ENCODE measurements at places on chromosomes 1 and 21. TPM values are rescaled to one million over a fixed set of nuclear protein-coding genes. Genes with fewer than 3 reads are reported as not detected.
A peak's percentile ranks its signal among the peaks of the same experiment; 100 is the strongest.

GRCh38 chr1:113928187-113928930, 765 bp upstream of the HIPK1 start:
- peaks cover under 1% of the 10 kb centered on the region for H3K27me3 ChIP-seq
- H3K27ac ChIP-seq: peak overlapping the region; percentile 98
- DNase-seq: peak; percentile 24
- peak overlapping the region; percentile 95 for H3K4me3 ChIP-seq

The KIRREL1 gene
- total RNA-seq: 47.1 TPM

- no peaks in the 10 kb centered on the region for H3K27me3 ChIP-seq
- H3K27ac ChIP-seq: no peak overlapping the region
- H3K4me1 ChIP-seq: no peaks in the 10 kb centered on the region
- no peak overlapping the region for H3K4me3 ChIP-seq
- H3K36me3 ChIP-seq: no peaks in the 10 kb centered on the region
- no peak for DNase-seq
Measured at GRCh38 chr1:24047110-24047477, 64.8 kb downstream of the MYOM3 start.

GRCh38 chr1:77655431-77655974, 27.0 kb downstream of the ZZZ3 start:
- DNase-seq: peak; percentile 9
- H3K27ac ChIP-seq: peak overlapping the region; percentile 10
- H3K4me3 ChIP-seq: no peak overlapping the region
- H3K36me3 ChIP-seq: no peaks in the 10 kb centered on the region
- H3K27me3 ChIP-seq: no peaks in the 10 kb centered on the region
- H3K4me1 ChIP-seq: no peaks in the 10 kb centered on the region

The PRKCZ gene
- total RNA-seq: 45.6 TPM

DNA sequence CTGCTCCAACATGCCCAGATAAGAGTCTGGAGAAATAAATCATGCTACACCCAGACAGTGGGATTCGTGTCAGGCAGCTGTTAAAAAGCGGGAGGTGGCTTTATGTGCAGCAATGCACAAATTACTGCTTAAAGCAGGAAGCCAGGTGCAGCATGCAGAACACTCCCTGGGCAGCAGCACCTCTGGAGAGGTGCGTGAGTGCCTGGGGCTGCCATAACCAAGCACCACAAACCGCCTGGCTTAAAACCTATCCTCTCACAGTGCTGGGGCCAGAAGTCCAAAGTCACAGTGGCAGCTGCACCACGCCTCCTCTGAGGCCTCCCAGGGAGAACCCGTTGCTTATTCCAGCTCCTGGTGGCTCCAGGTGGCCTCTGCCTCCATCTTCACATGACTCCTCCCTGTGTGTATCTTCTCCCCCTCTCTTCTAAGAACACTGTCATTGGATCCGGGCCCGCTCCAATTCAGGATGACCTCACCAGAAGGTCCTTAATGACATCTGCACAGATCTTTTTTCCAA, 115.6 kb downstream of the SIK1 start:
- no peak overlapping the region for H3K4me3 ChIP-seq
- peak overlapping the region; percentile 92 for H3K27ac ChIP-seq
- no peaks in the 10 kb centered on the region for H3K27me3 ChIP-seq
- H3K36me3 ChIP-seq: no peaks in the 10 kb centered on the region

The SMIM1 gene
- 33.6 TPM for total RNA-seq

GRCh38 chr1:1167398-1167821, 6.3 kb upstream of the TTLL10 start:
- no peak overlapping the region for H3K4me3 ChIP-seq
- H3K27ac ChIP-seq: no peak overlapping the region
- DNase-seq: no peak

GRCh38 chr1:212903664-212904063, 45.6 kb downstream of the FLVCR1 start:
- peaks cover 7% of the 10 kb centered on the region for H3K27me3 ChIP-seq
- no peak overlapping the region for H3K27ac ChIP-seq
- H3K4me1 ChIP-seq: no peaks in the 10 kb centered on the region
- no peak for DNase-seq
- no peak overlapping the region for H3K4me3 ChIP-seq

GRCh38 chr1:41003640-41004220, 17.8 kb downstream of the SLFNL1 start:
- peak; percentile 93 for DNase-seq
- no peak overlapping the region for H3K27ac ChIP-seq
- H3K4me3 ChIP-seq: no peak overlapping the region
- H3K36me3 ChIP-seq: no peaks in the 10 kb centered on the region
- no peaks in the 10 kb centered on the region for H3K27me3 ChIP-seq

GRCh38 chr1:35591211-35591610, 18.1 kb downstream of the TFAP2E start:
- no peaks in the 10 kb centered on the region for H3K27me3 ChIP-seq
- H3K4me1 ChIP-seq: no peaks in the 10 kb centered on the region
- no peak overlapping the region for H3K27ac ChIP-seq
- H3K4me3 ChIP-seq: no peak overlapping the region
- no peak for DNase-seq
- H3K36me3 ChIP-seq: no peaks in the 10 kb centered on the region

- no peak for DNase-seq
- H3K4me3 ChIP-seq: no peak overlapping the region
- no peaks in the 10 kb centered on the region for H3K36me3 ChIP-seq
- no peaks in the 10 kb centered on the region for H3K27me3 ChIP-seq
- H3K4me1 ChIP-seq: peaks cover 3% of the 10 kb centered on the region
Measured at GRCh38 chr1:221089803-221090202, 210.6 kb downstream of the HLX start.

GRCh38 chr1:9165396-9165795, 36.5 kb upstream of the GPR157 start:
- DNase-seq: no peak
- no peaks in the 10 kb centered on the region for H3K36me3 ChIP-seq
- H3K4me3 ChIP-seq: no peak overlapping the region
- peak overlapping the region; percentile 89 for H3K27ac ChIP-seq

The GCSAML gene
- total RNA-seq: not detected

The TTC22 gene
- total RNA-seq: 8.5 TPM

The KLF18 gene
- not detected for total RNA-seq

DNA sequence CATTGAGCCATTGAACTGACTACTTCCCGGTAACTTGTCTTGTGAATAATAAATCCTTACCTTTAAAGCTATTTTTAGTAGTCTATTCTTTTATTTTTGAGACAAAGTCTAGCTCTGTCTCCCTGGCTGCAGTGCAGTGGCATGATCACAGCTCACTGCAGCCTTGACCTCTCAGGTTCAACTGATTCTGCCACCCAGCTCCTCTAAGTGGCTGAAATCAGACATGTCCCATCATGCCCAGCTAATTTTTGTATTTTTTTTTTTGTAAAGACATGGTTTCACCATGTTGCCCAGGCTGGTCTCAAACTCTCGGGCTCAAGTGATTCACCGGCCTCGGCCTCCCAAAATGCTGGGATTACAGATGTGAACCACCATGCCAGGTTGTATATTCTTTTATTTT, 59.3 kb upstream of the PTGS2 start:
- H3K27ac ChIP-seq: no peak overlapping the region
- DNase-seq: no peak
- no peaks in the 10 kb centered on the region for H3K4me1 ChIP-seq
- no peak overlapping the region for H3K4me3 ChIP-seq
- H3K27me3 ChIP-seq: no peaks in the 10 kb centered on the region
- no peaks in the 10 kb centered on the region for H3K36me3 ChIP-seq

The VWA1 gene
- 37.7 TPM for total RNA-seq

GRCh38 chr1:98103617-98104285, 182.9 kb upstream of the DPYD start:
- no peaks in the 10 kb centered on the region for H3K36me3 ChIP-seq
- H3K27ac ChIP-seq: no peak overlapping the region
- H3K4me1 ChIP-seq: no peaks in the 10 kb centered on the region
- H3K4me3 ChIP-seq: no peak overlapping the region
- H3K27me3 ChIP-seq: no peaks in the 10 kb centered on the region

DNA sequence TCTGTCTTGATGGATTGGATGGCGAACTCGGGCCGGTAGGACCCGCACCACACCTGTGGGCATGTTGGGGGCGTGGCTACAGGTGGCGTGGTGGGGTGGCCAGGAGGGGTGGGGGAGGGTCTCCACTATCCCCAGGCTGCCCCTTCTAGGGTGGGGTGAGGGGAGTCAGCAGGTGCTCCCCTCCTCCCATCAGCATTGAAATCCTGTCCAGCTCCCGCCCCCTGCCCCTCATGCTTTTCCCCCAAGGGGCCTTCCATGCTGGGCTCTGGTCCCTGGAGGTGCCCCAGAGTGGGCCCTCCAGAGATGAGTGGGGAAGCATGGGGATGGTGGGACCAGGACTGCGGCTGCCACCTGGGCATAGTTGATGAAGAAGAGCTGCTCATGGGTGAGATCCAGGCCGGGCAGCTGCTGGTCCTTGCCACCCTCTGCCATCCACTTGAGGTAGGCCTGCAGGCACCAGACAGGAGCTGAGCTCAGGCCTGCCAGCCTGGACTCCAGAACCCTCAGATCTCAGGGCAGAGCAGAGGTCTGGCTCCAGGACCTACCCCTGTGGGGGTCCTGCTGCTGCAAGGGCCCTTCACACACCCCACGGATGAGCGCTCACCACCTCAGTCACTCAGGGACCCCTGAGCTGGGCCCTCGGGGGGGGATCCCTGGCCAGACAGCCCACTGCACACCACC, 5.1 kb downstream of the PRXL2B start:
- DNase-seq: no peak
- no peaks in the 10 kb centered on the region for H3K4me1 ChIP-seq
- H3K36me3 ChIP-seq: no peaks in the 10 kb centered on the region
- H3K27ac ChIP-seq: no peak overlapping the region

Measured in hepatocyte (in vitro differentiated cells).